Cardiac muscle cell (in vitro differentiated cells and primary cell): ENCODE measurements at places on chromosomes 3 and 15. TPM values are rescaled to one million over a fixed set of nuclear protein-coding genes. Genes with fewer than 3 reads are reported as not detected.

The CD276 gene
- total RNA-seq, result 119 and 172 TPM in 2 replicates

The VPS13C gene
- total RNA-seq, result 13.8 and 31.8 TPM in 2 replicates

The SNX22 gene
- 1.5 and 2.1 TPM in 2 replicates for total RNA-seq

The SMCO1 gene
- total RNA-seq, result 0.45 and 0.99 TPM in 2 replicates

The LIPH gene
- total RNA-seq, result 1.1 and 2.3 TPM in 2 replicates

The CCR1 gene
- 0.07 TPM in 1 of 2 replicates, not detected in the other for total RNA-seq

DNA sequence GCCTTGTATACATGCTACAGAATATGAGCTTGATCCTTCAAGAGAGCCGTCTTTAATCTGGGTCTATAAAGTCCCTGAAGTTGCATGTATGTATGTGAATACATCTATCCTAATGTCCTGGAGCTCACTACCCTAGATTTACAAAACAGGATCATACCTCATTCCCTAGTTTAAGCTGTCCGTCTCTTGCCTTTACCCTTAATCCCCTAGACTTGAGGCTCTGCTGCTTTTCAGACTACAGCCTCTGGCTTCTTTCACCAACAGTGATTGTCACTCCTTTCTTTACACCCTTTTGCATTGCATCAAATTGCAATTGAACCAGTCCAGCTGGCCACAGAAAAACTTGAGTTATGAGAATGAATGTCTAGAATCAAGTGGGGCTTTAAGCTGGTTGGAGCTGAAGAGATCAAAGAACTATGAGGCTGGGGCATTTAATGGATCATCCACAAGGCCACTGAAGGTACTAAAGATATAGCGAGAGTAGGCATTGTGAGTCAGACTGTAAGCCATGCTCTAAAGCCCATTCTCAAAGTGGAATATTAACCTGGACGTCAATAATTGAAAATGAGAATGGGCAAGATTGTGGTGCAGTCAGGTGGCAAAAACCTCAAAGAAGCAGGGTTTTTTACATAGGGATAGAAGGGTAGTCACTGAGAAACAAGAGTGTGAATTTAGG is 12.3 kb upstream of the PLD1 start:
- no peaks in the 10 kb centered on the region for H3K27me3 ChIP-seq
- H3K4me3 ChIP-seq, result no peak overlapping the region

- no peaks in the 10 kb centered on the region for H3K4me1 ChIP-seq
- H3K4me3 ChIP-seq, result no peak overlapping the region
- peak; percentile 20 for DNase-seq
- peaks cover 64% of the 10 kb centered on the region for H3K36me3 ChIP-seq
These were observed 35.3 kb downstream of the CAPN7 start for GRCh38 chr3:15241341-15241740.

DNA sequence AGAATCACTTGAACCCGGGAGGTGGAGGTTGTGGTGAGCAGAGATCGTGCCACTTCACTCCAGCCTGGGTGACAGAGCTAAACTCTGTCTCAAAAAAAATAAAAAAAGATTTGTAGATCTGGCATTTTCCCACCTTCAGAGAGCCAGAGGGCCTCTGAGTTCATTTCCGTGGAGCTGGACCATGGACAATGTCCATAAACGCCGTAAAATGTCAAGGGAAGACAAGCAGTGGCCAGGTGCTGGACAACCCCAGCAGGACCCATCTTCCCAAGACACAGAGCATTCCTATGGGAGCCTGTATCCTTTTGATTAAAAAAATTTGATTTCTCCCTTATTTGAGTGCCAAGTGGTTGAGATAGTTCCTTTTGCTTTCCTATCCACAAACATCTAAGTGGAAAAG is 67.4 kb upstream of the NR2E3 start:
- no peaks in the 10 kb centered on the region for H3K27me3 ChIP-seq
- H3K4me1 ChIP-seq, result peaks cover 11% of the 10 kb centered on the region
- no peak overlapping the region for H3K4me3 ChIP-seq
- no peaks in the 10 kb centered on the region for H3K36me3 ChIP-seq
- H3K27ac ChIP-seq, result no peak overlapping the region

DNA sequence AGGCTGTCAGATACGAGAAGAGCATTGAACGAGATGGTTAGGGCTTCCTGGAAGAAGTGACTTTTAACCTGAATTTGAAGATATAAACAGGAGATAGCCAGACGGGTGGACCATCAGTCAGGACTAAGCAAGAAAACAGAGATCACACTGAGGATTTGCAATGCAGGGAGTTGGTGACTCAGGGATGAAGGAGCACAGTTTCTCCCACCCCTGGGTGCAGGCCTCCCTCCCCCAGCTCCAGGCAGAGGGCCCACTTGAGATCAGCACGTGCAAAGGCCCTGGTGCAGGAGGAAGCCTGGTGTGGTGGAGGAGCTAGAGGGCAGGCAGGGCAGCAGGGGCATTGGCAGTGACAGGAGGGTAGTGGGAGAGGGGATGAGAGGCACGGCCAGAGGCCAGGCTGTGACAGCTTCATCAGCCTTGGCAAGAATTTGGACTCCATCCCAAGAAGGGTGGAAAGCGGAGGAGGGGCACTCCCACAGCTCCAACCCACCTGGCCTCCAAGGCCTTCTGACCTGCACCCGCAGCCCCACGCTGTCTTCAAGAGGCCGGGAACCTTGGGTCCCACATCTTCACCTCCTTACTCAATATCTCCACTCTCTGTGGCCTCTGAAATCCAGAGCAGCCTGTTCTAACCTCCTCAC is 8.7 kb upstream of the PCSK6 start:
- no peaks in the 10 kb centered on the region for H3K27me3 ChIP-seq
- H3K27ac ChIP-seq, result peak overlapping the region; percentile 5
- H3K4me1 ChIP-seq, result peaks cover 22% of the 10 kb centered on the region
- no peak for DNase-seq
- no peaks in the 10 kb centered on the region for H3K36me3 ChIP-seq

DNA sequence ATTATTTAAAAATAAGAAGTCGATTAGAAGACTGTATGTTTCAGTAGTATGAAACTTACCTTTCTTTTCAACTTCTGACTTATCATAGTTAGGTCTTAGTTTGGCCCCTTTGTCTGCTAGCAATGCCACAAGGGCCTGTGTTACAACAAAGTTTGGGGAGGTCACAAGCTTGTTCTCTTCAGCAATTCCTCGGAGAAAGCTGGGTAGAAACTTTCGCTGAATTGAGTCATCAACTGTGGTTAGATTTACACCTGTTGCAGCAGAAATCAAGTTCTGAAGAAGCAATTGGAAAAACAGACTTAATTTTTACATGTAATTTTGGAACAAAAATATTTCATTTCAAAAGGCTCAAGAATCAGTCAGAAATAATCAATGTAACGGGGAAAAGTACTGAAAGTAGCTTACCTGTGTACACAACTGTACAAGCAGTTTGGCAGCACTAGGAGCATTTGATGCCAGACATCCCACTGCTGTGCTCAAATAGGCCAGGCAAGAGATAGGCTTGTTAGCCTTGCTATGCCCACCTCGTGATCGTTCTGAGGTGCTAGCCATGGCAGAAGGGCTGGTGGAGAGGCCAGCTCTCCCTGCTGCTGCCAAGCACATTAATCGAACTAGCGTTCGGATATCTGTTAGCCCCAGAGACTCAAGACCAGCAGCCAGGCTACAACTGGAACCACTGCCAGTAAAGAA is 58.6 kb downstream of the FBXL22 start:
- peaks cover 73% of the 10 kb centered on the region for H3K36me3 ChIP-seq
- no peaks in the 10 kb centered on the region for H3K4me1 ChIP-seq
- no peak overlapping the region for H3K4me3 ChIP-seq
- H3K27me3 ChIP-seq, result no peaks in the 10 kb centered on the region
- DNase-seq, result no peak

DNA sequence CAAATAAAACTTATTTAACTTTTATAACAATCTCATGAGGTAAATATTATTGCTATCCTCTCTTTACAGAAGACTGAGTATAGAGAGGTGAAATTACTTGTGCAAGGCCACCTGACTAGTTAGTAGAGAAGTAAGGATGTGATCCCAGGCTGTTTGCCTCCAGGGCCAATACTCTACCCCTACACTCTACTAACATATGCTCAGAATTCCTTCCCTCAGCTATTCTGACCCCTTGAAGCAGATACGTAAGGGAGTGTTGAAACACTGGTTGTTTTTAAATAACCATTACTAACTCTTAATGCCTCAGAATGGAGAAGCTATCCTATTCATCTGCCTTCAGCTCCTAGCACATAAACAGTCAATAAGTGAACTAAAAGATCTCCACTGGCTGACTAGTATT is 24.1 kb downstream of the CSTA start:
- no peaks in the 10 kb centered on the region for H3K36me3 ChIP-seq
- no peak for DNase-seq
- H3K27ac ChIP-seq, result no peak overlapping the region
- H3K4me1 ChIP-seq, result no peaks in the 10 kb centered on the region

DNA sequence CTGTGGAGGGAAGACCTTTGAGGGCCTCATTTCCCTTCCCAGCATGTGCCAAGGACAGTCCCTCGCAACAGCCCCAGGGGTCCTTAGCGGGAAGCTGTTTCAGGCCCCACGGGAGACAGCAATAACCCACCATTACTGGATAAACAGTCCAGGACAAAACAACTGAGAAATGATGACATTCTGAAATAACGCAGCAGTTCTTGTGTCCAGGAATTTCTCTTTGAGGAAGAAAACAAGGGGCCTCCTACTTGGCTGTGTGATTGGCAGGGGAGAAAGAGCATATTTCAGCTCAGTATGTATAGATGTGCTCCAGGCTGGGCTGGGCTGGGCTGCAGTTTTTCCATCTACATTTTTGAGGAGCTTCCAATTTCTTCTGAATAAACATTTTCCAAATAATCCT is 82.2 kb upstream of the THBS1 start:
- no peaks in the 10 kb centered on the region for H3K36me3 ChIP-seq
- H3K4me3 ChIP-seq, result no peak overlapping the region
- no peak for DNase-seq
- no peak overlapping the region for H3K27ac ChIP-seq
- no peaks in the 10 kb centered on the region for H3K27me3 ChIP-seq

- no peaks in the 10 kb centered on the region for H3K27me3 ChIP-seq
- peaks cover 37% of the 10 kb centered on the region for H3K4me1 ChIP-seq
- DNase-seq, result no peak
- H3K4me3 ChIP-seq, result no peak overlapping the region
These were observed 22.4 kb downstream of the CHD2 start for GRCh38 chr15:92922418-92923002.

- DNase-seq, result no peak
- no peak overlapping the region for H3K4me3 ChIP-seq
- no peaks in the 10 kb centered on the region for H3K36me3 ChIP-seq
- no peaks in the 10 kb centered on the region for H3K4me1 ChIP-seq
These were observed 11.0 kb downstream of the POMGNT2 start for GRCh38 chr3:43094851-43095250.

DNA sequence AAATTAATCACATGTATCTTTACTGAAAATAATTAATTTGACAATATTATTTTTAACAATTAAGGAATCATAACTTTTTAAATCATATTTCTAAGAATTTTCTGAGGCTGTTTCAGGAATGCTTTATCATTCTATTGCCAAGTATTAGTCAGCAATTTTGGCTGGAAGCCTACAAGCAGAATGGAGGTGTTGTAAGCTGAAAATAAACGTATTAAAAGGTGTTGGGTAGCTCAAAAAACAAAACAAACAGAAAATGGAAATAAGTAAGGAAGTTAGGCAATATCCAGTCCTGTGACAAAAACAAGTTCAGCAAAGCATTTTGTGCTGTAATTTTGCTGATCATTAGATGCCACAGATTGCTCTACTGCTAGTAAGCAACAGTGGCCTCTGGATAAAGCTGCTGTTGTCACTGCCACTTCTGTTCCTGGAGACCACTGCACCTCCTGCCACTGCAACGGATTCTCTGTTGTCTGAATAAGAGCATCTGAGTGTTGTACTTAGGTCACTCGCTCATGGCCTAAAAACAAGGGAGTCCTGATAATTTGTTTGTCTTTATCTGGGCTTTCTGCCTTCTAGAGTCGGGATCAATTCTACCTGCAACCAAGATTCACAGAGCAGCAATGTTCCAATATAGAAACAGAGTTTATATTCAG is 63.5 kb upstream of the SLITRK3 start:
- H3K36me3 ChIP-seq, result no peaks in the 10 kb centered on the region
- DNase-seq, result no peak
- H3K27me3 ChIP-seq, result no peaks in the 10 kb centered on the region

GRCh38 chr3:16513141-16514020 is at the start of gene RFTN1:
TSS of gene RFTN1 (minus strand) at chr3:16513699. CDS start at chr3:16493869, 19,830 bp downstream.
- DNase-seq, result peak; percentile 64
- no peaks in the 10 kb centered on the region for H3K27me3 ChIP-seq
- peaks cover 36% of the 10 kb centered on the region for H3K4me1 ChIP-seq
- no peak within 1 kb of the TSS for H3K27ac ChIP-seq

GRCh38 chr3:122055215-122055614 is at the start of gene CD86:
TSS of gene CD86 (plus strand) at chr3:122055362. CDS start at chr3:122055490, 128 bp downstream.
- no peaks in the 10 kb centered on the region for H3K27me3 ChIP-seq
- DNase-seq, result no peak
- H3K4me3 ChIP-seq, result no peak within 1 kb of the TSS
- no peak within 1 kb of the TSS for H3K27ac ChIP-seq

- DNase-seq, result peak; percentile 46
- H3K36me3 ChIP-seq, result no peaks in the 10 kb centered on the region
These were observed 53.4 kb upstream of the EIF5A2 start for GRCh38 chr3:170961616-170962400.

DNA sequence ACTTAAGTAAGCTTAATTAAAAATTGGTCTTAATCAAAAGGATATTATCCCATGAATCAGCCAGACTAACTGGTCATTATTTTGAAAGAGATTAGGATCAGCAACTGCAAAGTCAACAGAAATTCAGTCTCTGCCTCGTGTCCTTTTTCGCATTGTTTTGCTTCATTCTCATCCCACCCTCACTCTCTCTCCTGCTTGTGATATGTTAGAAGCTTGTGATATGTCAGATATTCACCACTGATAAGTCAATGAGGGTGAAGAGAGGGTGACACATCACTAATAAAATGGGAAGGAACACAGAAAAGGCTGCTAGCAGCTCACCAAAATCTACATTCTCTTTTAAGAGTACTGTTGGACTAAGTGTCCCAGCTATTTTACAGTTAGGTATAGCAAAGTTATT is 146.1 kb downstream of the SUCNR1 start:
- H3K36me3 ChIP-seq, result no peaks in the 10 kb centered on the region
- no peaks in the 10 kb centered on the region for H3K4me1 ChIP-seq
- no peak for DNase-seq
- no peak overlapping the region for H3K27ac ChIP-seq
- no peaks in the 10 kb centered on the region for H3K27me3 ChIP-seq
- H3K4me3 ChIP-seq, result no peak overlapping the region

DNA sequence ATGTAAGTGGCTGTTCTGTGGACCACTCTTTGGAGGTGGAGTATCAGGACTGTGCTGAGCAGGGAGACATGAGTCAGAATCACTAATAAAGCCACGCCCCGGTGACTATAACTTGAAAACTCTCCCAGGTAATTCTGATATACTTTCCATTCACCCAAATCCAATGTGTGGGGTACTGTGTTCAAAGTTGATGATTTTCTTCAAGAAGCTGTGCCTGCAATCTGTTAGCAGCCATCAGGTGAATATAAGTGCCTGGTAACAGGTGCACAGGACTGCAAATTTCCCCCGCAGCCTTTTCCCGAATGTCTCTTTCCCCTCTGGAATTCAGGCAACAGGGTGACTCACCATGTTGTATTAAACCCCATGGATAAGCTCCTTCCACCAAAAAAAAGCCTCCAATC is 17.0 kb downstream of the MAGI1 start:
- H3K4me3 ChIP-seq, result no peak overlapping the region
- no peaks in the 10 kb centered on the region for H3K27me3 ChIP-seq
- no peak overlapping the region for H3K27ac ChIP-seq
- no peak for DNase-seq
- peaks cover 11% of the 10 kb centered on the region for H3K4me1 ChIP-seq
